Thyroid gland (tissue), 4 donors: ENCODE measurements at places on chromosomes 16 and 17.

DNA sequence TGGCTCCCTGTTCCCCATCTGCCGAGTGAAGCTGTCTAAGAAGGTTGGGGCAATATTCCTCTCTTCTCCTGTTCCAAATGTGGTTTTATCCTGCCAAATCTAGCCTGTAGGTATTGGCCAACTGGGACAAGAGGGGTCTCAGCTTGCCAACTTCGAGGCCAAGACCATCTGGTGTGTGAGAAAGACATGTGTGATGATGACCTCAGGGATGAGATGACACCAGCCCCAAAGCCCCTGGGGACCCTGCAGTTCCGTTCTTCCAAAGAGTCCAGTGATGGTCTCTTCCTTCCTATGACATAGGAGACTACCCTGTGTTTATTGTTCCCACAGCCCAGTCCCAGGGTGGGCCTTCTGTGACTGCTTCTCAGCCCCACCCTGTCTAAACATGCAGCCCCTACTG is 34.8 kb upstream of the ADAMTS18 start:
- no peak for DNase-seq
- H3K27ac ChIP-seq, result no peak overlapping the region
- peaks cover 3% of the 10 kb centered on the region for H3K4me1 ChIP-seq
- H3K4me3 ChIP-seq, result no peak overlapping the region
- no peaks in the 10 kb centered on the region for H3K27me3 ChIP-seq

- peaks cover 30% of the 10 kb centered on the region for H3K4me1 ChIP-seq
- H3K36me3 ChIP-seq, result peaks cover 27% of the 10 kb centered on the region
- peak; percentile 19 for DNase-seq
- H3K4me3 ChIP-seq, result no peak overlapping the region
These were observed 75.8 kb upstream of the TRAP1 start for GRCh38 chr16:3793161-3793576.

DNA sequence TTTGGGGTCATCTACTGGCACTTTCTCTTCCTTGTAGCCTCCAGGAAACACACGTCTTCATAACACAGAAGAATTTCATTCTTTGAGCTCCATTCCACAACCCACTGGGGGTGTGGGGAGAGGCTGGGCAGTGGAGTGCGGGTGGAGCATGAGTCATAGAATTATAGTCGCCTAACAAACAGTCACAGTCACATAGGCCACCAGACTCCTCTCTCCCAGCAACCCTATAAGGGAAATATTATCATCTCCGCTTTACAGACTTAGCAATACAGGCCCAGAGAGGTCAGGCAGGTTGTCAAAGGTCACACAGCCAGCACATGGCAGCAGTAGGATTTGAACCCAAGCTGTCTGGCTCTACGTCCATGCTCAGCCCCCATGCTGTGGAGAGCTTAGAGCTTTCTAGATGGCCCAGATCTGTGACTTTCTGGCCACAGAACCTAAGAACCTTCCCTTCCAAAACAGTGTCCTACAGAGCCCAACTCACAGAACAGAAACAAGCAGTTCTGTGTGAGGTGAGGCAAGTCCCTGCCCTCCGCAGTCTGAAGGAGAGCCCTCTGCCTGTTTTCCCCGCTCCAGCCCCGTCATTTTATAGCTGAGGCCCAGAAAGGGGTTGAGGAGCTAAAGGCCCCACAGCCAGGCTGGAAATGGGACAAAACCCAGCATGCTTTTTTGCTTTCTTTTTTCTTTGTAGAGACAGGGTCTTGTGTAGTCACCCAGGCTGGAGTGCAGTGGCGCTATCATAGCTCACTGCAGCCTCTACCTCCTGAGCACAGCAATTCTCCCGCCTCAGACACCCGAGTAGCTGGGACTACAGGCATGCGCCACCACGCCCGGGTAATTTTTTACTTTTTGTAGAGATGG is 10.7 kb upstream of the LITAF start:
- peak overlapping the region; percentile 34 for H3K27ac ChIP-seq
- no peaks in the 10 kb centered on the region for H3K36me3 ChIP-seq
- H3K4me1 ChIP-seq, result peaks cover 10% of the 10 kb centered on the region
- peak; percentile 32 for DNase-seq
- no peak overlapping the region for H3K4me3 ChIP-seq
- no peaks in the 10 kb centered on the region for H3K27me3 ChIP-seq

DNA sequence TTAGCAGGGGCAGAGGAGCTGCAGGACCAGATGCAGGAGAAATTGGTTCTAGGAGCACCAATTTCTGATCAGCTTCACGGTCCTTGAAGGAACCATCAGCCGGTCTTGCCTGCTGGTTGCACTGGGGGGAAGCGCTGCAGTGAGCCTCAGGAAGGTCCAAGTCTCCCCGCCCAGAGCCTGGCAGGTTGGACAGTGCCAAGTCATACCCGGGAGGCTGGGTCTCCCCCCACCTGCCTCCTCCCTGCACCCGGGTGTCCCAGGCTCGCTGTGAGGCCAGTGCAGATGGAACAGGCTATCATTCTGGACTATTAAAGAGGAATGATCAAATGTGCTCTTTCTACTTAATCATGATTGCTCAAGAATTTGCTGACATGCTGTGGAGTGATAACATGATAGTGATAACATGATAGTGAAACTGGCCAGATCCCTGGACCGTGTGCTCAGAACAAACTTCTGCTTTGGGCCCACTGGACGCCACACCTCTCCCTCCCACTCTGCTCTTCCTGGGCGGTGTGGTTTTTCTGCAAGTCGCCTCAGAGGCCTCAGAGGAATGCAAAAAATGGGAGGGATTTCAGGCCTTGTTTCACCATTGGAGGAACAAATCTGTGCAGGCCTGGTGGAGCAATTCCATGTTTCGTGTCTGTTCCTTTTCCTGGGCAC is 236.0 kb downstream of the IRF8 start:
- no peaks in the 10 kb centered on the region for H3K36me3 ChIP-seq
- H3K27me3 ChIP-seq, result no peaks in the 10 kb centered on the region
- H3K4me3 ChIP-seq, result no peak overlapping the region
- no peak overlapping the region for H3K27ac ChIP-seq
- H3K4me1 ChIP-seq, result no peaks in the 10 kb centered on the region
- no peak for DNase-seq

DNA sequence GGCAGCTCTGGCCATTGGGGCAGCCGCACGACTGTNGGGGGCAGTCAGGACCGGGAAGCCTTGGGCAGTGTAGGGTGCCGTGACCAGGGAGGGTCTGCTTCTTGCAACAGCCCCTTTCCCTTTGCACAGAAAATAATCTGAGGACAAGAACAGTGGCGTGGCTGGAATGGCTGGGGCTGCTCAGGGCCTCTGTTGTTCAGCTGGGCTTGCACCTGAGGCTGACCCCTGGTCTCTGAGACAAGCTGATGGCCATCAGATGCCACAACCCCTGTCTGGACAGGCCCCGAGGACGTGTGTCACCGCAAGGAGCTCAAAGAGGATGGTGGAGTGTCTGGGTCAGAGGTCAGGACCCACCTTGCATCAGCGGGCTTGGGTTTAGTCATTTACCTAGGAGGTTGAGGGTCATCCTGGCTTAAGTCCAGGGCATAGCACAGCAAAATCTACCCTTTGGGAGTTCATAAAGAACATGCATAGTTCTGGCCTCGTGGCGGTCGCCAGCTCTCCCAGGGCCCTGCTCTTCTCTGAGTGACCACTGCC is 46.9 kb downstream of the METRNL start:
- DNase-seq, result no peak
- H3K27me3 ChIP-seq, result no peaks in the 10 kb centered on the region
- no peaks in the 10 kb centered on the region for H3K4me1 ChIP-seq
- no peak overlapping the region for H3K4me3 ChIP-seq

- H3K27ac ChIP-seq, result peak overlapping the region; percentile 70
- H3K4me3 ChIP-seq, result no peak overlapping the region
- peak; percentile 80 for DNase-seq
- peaks cover 29% of the 10 kb centered on the region for H3K4me1 ChIP-seq
These were observed 684 bp upstream of the SPIRE2 start for GRCh38 chr16:89827383-89828198.

DNA sequence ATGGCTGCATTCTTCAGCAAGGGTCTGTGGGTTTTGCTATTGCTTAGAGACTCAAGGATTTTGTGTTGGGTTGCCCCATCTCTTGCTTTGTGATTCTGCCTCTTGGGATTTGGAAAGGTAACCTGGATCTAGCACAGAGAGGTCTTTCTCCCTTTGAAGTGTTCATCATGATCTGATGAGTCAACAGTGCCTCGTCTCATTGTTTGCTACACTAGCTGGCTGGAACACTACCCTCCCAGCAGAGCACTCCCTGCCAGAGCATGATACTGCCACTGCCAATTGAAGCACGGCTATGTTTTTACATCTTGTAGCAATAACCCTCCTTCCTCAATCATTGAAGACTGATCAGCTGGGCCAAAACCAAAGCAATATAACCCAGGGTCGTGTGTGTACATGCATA is 361.0 kb downstream of the CDH13 start:
- H3K27ac ChIP-seq, result no peak overlapping the region
- no peaks in the 10 kb centered on the region for H3K36me3 ChIP-seq
- H3K4me1 ChIP-seq, result no peaks in the 10 kb centered on the region
- no peaks in the 10 kb centered on the region for H3K27me3 ChIP-seq

DNA sequence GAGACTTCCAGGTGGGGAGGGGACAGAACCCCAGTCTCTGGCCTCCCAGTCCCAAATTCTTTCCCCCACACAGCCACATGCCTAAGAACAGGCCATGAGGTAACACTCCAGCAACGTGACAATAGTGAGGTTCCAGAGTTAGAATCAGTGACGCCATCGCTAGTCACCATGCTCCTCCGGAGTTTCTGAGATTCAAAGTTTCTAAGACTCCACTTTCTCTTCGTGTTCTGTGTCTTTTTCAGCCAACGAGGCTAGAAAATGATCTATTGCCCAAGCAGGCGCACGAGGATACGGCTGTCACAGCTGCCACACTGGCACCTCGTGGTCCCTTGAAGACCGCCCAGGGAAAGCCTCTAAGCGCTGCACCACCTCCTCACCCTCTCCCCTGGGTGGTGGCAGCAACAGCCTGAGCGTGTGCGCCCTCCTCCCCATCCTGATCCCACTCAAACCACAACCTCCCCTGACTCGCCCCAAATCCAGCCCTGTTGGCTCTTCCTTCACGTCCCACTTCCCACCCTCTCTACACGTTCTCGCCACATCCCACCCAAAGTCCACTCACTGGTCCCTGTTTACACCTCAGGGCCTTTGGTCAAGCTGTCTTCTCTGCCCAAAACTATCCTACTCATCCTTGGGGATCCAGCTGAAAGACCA is 1.0 kb downstream of the MCRIP1 start:
- peak overlapping the region; percentile 62 for H3K27ac ChIP-seq
- H3K4me3 ChIP-seq, result peak overlapping the region; percentile 0
- no peaks in the 10 kb centered on the region for H3K27me3 ChIP-seq
- DNase-seq, result no peak

DNA sequence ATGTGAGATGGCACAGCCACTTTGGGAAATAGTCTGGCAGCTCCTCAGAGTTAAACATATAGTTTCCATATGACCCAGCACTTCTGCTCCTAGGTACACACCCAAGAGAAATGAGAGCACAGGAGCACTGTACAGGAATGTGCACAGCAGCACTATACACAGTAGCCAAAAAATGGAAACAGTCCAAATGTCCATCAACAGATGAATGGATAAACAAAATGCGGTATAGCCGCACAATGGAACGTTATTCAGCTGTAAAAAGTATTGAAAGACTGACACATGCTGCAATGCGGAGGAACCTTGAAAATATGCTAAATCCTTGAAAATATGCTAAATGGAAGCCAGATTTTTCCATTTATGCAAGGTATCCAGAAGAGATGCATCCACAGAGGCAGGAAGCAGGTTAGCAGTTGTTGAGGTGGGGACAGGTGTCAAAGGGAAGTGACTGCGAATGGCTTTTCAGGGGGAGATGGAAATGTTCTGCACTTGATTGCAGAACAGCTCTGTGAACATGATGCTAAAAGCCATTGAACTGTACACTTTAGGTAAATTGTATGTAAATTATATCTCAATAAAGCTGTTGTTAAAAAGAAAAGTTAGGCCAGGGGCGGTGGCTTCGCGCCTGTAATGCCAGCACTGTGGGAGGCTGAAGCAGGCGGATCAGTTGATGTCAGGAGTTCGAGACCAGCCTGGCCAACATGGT is 80.7 kb downstream of the MPRIP start:
- DNase-seq, result no peak
- H3K27ac ChIP-seq, result no peak overlapping the region
- H3K4me3 ChIP-seq, result no peak overlapping the region
- no peaks in the 10 kb centered on the region for H3K36me3 ChIP-seq
- no peaks in the 10 kb centered on the region for H3K27me3 ChIP-seq
- peaks cover 56% of the 10 kb centered on the region for H3K4me1 ChIP-seq

- no peaks in the 10 kb centered on the region for H3K36me3 ChIP-seq
- no peak overlapping the region for H3K4me3 ChIP-seq
- DNase-seq, result no peak
- H3K4me1 ChIP-seq, result no peaks in the 10 kb centered on the region
These were observed 395.2 kb downstream of the WWOX start for GRCh38 chr16:78494674-78495073.

DNA sequence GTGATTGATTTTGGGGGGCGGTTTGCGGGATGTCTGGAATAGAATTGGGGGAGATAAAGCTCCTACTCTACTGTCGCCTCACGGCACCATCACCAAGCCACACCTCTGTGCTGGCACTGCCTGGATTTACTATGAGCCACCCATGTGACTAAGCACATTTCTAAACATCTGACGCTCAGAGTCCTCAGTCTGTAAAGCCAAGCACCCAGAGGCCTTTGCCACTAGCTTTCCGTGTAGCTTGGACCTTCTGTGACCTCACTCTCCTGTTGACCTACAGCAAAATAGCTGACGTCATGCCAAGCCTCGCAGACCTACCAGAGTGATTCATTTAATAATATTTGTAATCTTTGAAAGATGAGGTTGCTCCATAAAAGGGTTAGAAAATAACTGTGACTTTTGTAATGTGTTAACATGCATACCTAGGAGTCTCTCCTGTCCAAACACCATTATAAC is 38.5 kb upstream of the MYOCD start:
- no peak overlapping the region for H3K27ac ChIP-seq
- H3K4me3 ChIP-seq, result no peak overlapping the region
- H3K4me1 ChIP-seq, result no peaks in the 10 kb centered on the region
- no peaks in the 10 kb centered on the region for H3K27me3 ChIP-seq
- H3K36me3 ChIP-seq, result no peaks in the 10 kb centered on the region

DNA sequence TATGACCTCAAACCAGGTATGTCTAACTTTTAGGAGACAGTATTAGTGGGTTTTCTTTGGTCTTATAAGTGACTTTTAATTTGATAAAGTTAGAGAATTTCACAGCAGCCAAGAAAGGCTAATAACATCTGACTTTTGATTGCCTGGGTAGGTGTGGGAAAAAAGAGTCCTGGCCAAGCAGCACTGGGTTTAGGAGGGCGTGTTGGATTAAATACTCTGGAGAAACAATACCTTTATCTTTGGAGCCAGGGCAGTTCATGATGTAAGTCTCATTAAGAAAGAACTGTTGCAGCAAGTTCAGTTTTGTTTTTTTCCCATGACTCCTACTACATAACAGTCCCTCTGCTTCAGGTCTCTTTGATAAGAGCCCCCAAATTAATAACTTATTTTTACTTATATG is 26.7 kb upstream of the MRC2 start:
- peaks cover 4% of the 10 kb centered on the region for H3K4me1 ChIP-seq
- H3K36me3 ChIP-seq, result peaks cover 9% of the 10 kb centered on the region
- H3K27me3 ChIP-seq, result no peaks in the 10 kb centered on the region
- no peak for DNase-seq

- H3K4me1 ChIP-seq, result peaks cover 4% of the 10 kb centered on the region
- no peak for DNase-seq
- H3K27ac ChIP-seq, result no peak overlapping the region
- H3K27me3 ChIP-seq, result no peaks in the 10 kb centered on the region
These were observed 7.7 kb upstream of the PRSS22 start for GRCh38 chr16:2865651-2866050.

GRCh38 chr17:64496786-64497564 is at the start of gene POLG2:
Gene POLG2 (minus strand): TSS chr17:64497054. CDS start chr17:64496968, 86 bp downstream.
- DNase-seq, result peak; percentile 93
- no peaks in the 10 kb centered on the region for H3K27me3 ChIP-seq
- no peak within 1 kb of the TSS for H3K27ac ChIP-seq
